ENCODE measurements at places on chromosomes 11 and 22. TPM values are rescaled to one million over a fixed set of nuclear protein-coding genes. Genes with fewer than 3 reads are reported as not detected.

GRCh38 chr22:20011993-20012740 lies 4.5 kb downstream of the ARVCF start:
- no peak for DNase-seq

DNA sequence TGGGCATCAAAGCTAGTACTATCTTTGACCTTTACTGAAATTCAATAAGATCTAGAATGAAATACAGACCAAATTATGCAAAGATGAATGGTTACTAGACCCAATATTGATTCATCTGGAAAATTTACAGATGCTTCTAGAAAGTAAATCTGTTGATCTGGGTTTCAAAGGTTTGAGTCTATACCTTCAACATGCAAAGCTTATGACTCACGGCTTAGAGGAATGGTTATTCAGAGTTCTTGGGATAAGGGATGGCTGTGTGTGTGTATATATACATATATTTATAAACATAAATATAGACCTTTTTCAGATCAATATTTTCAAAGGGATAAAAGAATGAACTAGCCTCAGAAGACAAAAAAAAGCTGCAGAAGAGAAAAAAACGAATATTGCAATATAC lies 1.3 kb downstream of the SPTY2D1 start:
- no peak for DNase-seq

GRCh38 chr11:12052676-12053605 lies 44.5 kb upstream of the DKK3 start:
- DNase-seq, result no peak

DNA sequence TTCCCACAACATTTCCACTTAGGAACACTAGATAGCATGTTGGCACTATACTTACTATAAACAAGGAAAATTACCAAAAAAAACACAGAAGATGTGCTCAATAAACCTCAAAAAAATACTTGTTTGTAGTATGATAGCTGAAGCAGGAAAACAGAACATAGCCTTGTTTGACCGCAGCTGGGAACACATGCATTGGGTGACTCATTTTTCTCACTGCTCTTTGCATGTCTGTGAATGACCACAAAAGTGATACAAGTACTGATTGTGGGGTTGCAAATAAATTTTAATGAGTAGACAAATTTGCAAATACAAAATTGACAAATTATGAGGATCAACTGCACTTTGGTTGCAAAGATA lies 22.8 kb upstream of the GUCY1A2 start:
- no peak for DNase-seq

- peak; percentile 90 for DNase-seq
Observed at GRCh38 chr11:64887757-64888405, 9.5 kb upstream of the EHD1 start.

- DNase-seq, result no peak
Observed at GRCh38 chr22:49360746-49361145, 466.9 kb downstream of the BRD1 start.

DNA sequence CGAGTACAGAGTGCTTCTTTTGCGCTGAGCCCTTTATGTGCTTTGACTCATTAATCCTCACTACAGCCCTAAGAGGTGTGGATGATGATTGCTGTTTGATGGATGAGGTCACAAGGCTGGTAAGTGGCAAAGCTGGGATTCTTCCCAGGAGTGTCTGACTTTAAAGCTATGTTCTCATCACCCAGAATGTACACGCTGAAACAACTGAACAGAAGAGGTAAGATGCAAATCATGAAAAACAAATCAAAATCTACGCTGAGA lies 37.7 kb upstream of the CREB3L1 start:
- no peak for DNase-seq

DNA sequence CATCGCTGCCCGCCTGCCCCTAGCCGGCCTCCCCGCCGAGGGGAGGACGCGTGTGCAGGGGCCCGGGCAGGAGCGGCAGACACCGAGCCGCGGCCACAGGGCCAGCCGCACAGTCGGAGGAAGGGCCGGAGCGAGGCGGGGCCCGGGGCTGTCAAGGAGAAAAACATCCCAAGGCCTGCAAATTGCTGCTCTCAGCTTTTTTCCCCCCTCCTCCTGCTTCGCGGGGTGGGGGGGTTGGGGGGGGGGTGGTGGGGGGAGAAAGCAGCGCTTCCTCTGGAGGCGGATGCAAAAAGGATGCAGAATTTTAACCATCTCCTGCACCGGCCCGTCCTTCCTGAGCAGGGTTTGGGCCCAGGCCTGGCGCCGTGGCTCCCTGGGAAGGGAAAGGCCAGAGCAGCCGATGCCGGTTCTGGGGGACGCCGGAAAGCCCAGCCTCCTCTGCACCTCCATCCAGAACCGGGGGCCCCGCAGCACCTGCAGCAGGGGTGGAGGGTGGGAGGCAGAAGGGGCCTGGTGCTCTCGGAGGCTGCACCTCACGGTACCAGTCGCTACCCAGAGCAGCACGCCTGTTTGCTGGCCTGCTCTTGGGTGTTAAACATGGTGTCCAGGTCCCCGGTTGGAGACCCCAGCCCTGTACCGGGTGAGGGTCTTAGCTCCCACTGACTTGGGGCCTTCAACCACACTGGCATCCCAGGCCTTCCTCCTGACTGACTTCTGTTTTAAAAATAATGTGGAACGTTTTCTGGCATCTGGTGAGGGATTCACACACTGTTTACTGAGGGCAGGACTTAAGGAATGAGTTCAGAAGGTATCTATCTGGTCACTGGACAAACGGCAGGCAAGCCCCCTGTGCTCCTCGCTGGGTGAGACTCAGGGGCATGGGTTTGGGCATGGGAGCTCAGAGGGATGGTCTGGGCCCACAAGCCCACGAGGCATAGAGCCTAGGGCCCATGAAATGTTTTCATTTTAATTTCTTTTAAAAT lies 77.4 kb upstream of the WNT7B start:
- DNase-seq, result peak; percentile 47

- DNase-seq, result no peak
Observed at GRCh38 chr11:14308897-14309387, 50.0 kb downstream of the RRAS2 start.

- DNase-seq, result no peak
Observed at GRCh38 chr11:44615913-44616791, 50.7 kb downstream of the CD82 start.

DNA sequence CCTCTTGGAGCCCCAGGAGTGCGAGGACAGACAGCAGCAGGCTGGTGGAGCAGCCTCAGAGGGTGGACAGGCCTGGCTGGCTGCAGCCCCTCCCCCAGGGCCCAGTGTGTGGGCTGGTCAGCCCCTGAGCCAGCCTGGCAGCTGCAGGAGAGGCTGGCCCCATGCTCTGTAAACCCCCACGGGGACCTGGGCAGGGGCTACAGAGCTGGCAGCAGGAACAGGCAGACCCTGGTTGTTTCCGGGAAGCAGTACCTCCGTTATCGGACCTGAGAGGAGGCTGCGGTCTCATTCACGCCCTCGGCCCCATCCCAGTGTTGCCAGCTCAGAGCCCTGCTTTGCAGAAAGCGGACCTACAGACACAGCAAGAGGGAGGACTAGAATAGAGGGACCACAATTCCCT lies 38.5 kb upstream of the COMT start:
- no peak for DNase-seq

- DNase-seq, result no peak
Observed at GRCh38 chr11:80727315-80727714, 1286.5 kb upstream of the TENM4 start.

GRCh38 chr11:78313898-78314297 lies 103.7 kb downstream of the GAB2 start:
- DNase-seq, result no peak

CCDC81 gene
- 0.62 TPM for total RNA-seq

TEX54 gene
- total RNA-seq, result 0.91 TPM

FGF4 gene
- total RNA-seq, result not detected

OR51I2 gene
- total RNA-seq, result not detected

GNAZ gene
- total RNA-seq, result 0.68 TPM

OR51B4 gene
- not detected for total RNA-seq

Measured in naive thymus-derived CD8-positive, alpha-beta T cell (primary cell).